ENCODE measurements at places on chromosomes 5 and 9. TPM values are rescaled to one million over a fixed set of nuclear protein-coding genes. Genes with fewer than 3 reads are reported as not detected.
A peak's percentile ranks its signal among the peaks of the same experiment; 100 is the strongest.

Gene IL13
- total RNA-seq: not detected

Gene TTC39B
- 5.9 TPM for total RNA-seq

Gene CANX
- total RNA-seq: 826 TPM

DNA sequence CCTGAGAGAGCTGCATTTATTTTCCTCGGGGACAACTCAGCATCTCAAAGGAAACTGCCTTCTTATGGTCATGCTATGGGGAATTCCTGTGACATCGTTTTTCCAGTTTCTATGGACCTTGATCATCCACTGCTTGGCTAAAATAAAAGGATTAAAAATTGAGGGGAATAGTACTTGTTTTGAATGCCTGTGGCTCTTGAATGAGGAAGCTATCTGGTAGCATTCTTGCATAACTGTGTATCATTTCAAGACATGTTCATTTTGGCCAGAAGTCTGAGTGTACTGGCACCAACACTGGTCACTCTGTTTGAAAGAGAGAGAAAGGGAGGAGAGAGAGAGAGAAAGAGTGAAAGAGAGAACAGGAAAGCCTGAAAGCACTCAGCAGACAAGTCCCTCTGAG lies 116.7 kb downstream of the DOCK2 start:
- H3K4me1 ChIP-seq: peaks cover 30% of the 10 kb centered on the region
- H3K36me3 ChIP-seq: no peaks in the 10 kb centered on the region
- no peak for DNase-seq
- no peak overlapping the region for H3K27ac ChIP-seq

DNA sequence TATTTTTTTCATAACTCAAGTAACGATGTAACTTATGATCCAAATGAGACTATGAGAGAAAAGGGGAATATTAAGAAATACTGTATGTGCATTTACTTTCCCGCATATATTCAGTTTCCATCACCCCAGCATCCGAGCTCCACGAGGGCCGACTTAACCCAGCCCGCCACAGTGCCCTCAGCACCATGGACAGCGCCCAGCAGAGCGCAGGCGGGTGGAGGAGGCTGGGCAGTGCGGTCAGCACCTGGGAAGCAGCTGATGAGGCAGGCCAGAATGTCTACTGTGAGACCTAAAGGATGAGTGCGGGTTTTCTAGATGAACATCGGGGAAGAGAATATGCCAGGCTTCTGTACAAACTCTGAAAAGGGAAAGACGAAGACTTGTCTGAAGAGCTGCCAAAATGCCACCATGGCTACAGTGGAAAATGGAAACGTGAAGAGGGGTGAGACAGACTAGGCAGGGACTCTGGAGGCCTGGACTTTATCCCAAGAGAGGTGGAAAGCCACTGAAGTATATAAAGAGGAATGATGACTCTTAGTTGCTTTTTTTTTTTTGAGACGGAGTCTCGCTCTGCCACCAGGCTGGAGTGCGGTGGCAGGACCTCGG lies 34.5 kb upstream of the MED27 start:
- no peaks in the 10 kb centered on the region for H3K36me3 ChIP-seq
- H3K27me3 ChIP-seq: no peaks in the 10 kb centered on the region
- no peak overlapping the region for H3K4me3 ChIP-seq
- DNase-seq: peak; percentile 28
- no peaks in the 10 kb centered on the region for H3K4me1 ChIP-seq

- no peak overlapping the region for H3K4me3 ChIP-seq
- H3K4me1 ChIP-seq: peaks cover 30% of the 10 kb centered on the region
- DNase-seq: no peak
- no peak overlapping the region for H3K27ac ChIP-seq
- no peaks in the 10 kb centered on the region for H3K36me3 ChIP-seq
Measured at GRCh38 chr5:124980163-124980941, 233.9 kb upstream of the ZNF608 start.

DNA sequence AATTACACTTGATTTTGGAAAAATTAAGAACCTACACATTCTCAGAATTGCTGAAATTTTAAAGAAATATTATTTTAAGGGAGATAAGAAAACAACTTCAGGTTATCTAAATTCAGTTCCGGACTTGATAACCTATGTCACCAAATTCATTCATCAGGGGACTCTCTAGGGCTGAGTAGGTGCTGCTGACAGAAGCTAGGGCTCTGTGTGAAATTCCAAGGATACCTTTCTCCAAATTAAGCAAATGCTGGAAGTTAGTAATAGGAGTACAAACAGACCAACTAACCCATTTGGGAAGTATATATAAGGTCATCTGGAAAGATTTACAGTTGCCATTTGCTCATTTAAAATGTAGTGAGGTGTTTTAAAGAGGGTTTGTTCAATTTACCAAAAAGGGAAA lies 84.3 kb downstream of the SMIM23 start:
- DNase-seq: no peak
- H3K4me3 ChIP-seq: no peak overlapping the region
- no peak overlapping the region for H3K27ac ChIP-seq
- no peaks in the 10 kb centered on the region for H3K4me1 ChIP-seq

Gene FAM78A
- 0.03 TPM for total RNA-seq
